ENCODE measurements at places on chromosomes 2 and 18.

- DNase-seq, result no peak
These were observed 6.1 kb upstream of the ATG16L1 start for GRCh38 chr2:233245406-233245805.

- no peak for DNase-seq
These were observed 120.8 kb downstream of the ESCO1 start for GRCh38 chr18:21479721-21480120.

GRCh38 chr18:61546590-61546989, 213.4 kb downstream of the CDH20 start:
- DNase-seq, result no peak

GRCh38 chr2:132814651-132815050, 144.6 kb upstream of the LYPD1 start:
- DNase-seq, result no peak

- DNase-seq, result no peak
These were observed 2.0 kb upstream of the CYP26B1 start for GRCh38 chr2:72149556-72150156.

DNA sequence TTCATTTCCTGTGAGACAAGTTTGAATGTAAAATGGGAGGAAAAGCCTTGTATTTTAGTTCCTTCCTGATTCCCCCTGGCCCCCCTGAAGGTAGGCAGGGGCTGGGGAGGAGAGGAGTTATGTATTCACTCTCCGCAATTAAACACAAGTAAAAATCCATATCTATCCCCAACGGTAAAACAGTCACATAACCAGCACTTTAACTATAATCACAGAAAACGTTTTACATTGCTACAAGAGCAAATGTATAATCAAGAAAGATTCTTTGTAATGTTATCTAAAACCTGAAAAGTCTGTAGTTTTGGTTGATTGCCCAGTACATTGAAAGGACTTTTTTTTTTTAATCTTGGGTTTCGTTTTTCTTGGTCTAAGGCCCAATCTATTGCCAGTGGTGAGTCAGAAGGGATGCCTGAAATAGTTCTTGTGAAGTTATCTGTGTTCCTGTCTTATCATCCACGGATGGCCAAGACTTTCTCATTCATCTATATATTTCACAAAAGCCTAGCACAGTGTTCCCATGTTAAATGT, 34.5 kb upstream of the CCNYL1 start:
- DNase-seq, result no peak

GRCh38 chr2:12543978-12544558, 172.7 kb upstream of the TRIB2 start:
- no peak for DNase-seq

GRCh38 chr18:32289483-32290075, 99.7 kb downstream of the MEP1B start:
- DNase-seq, result no peak

DNA sequence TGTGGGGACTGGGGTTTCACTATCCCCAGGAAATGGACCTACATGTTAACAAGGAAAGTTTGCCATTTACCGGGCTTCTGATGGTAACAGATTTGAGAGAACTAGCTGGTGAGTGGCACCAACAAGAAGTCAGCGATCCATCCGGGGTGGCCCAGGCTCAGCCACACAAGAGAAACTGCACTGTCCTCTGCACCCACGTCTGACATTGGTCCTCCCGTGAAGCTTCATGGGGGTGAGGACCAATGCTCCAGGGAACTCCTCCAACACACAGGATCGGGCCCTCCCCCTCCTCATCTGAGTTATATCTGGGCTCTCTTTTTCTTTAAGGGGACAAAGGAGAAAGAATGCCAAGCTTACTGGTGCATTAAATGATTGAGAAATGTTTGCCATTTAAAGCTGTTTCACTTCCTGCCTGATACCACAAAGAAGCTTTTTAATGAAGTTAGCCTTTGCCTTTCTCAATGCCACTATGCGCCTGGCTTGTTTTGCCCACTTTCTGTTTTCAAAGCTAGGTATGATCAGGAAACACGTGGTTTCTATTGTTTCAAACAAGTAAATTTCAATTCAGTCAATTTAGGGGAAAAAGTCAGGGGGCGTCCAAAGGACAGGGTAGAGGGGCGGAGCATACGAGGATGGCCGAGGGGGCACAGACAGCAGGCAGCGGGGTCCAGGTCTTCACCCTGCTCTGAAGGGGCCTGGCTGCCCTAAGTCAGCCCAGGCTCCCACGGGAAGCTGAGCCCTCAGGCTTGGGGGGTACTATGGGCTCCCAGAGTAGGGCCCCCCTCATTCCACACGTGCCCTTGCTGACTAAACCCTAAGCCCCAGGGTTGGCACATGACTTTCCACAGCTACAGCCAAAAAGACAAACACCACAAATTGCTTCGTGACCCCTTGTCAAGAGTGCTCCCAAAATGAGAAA, 204.0 kb upstream of the ID2 start:
- no peak for DNase-seq

GRCh38 chr2:20470211-20470610, 23.3 kb downstream of the RHOB start:
- DNase-seq, result no peak

- no peak for DNase-seq
These were observed 110.8 kb downstream of the VIT start for GRCh38 chr2:36807223-36807886.

GRCh38 chr2:54457323-54458023, 1.3 kb downstream of the SPTBN1 start:
- DNase-seq, result no peak

- no peak for DNase-seq
These were observed 159.8 kb downstream of the RHBDD1 start for GRCh38 chr2:226995625-226996041.

DNA sequence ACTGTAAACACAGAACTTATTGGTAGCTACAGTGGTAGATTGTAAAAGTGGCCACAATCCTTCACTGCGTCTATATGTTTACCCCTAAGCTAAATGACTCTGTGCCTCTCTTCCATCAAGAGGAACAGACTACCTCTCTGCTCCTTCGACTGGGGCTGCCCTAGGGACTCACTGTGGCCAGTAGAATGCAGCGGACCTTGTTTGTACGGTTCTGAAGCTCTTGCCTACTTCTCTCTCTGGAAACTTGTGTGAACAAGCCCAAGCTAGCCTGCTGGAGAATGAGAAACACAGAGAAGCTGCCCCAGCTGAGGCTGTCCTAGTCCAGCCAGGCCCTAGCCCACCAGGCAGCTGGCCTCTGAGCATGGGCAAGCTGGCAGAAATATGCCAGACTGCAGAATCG, 140.8 kb upstream of the SLC1A4 start:
- no peak for DNase-seq

All from stimulated activated naive CD4-positive, alpha-beta T cell (primary cell).